ENCODE measurements at places on chromosomes 5 and 9.

- DNase-seq = no peak
Observed at GRCh38 chr9:34446468-34446891, 11.9 kb downstream of the FAM219A start.

GRCh38 chr5:136046246-136046645 lies 17.5 kb downstream of the TGFBI start:
- no peak for DNase-seq

DNA sequence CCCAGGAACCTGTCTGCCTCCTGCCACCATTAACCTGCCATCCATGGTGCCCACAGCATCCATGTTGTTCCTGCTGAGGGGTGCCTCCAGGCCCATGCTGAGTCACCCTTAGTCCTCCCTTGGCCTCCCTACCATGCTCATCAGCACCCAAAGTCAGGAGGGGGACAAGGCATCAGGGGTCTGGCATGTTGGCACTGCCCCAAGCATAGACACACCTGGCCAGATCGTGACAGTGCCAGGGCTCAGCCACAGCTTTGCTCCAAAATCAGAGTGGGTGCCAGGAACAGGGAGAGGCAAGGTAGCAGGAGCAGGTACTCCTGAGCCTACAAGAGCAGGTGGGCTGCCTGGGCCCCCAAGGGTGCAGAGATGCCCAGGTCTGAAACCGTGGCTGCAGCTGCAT lies 566.6 kb downstream of the TLE1 start:
- no peak for DNase-seq

DNA sequence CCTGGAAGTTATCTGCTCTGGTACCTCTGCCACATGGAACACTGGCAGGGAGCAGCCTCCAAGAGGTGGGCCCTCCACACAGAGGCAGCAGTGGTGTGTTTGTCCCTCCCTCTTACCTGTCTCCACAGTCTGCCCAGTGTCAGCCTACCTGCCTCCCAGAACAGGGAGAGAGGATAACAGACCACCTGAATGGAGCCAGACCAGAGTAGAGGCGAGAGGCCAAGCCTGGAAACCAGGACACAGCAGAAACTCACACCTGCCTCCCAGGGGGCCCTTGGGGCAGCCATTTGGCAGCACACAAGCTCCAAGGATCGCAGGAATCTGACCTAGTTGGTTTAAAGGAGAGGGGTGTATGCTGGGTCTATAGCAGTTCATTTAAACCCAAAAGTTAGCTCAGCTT lies 100.2 kb upstream of the ZNF366 start:
- no peak for DNase-seq

- DNase-seq = no peak
Observed at GRCh38 chr5:174195517-174195916, 150.0 kb downstream of the NSG2 start.

DNA sequence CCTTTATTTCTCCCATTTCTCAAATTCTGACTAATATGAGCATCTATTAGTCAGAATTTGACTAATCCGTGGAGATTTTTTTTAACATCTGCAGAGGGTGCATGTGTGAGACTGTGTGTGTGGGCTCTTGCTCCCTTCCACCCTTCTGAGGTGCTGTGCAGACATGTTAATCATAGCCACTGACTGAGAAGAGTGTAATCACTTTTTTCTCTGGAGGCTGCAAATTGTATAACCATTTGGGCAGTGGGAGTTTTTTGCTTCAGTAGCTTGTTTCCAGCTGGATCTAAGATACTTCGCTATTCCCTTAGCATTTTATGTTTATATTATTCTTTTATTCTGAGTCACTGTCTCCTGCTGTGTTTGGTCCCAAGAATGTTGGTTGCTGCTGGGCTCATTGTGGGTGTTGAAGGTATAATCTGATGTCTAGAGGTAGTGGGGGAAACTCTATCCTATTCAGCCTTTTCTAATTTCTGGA lies 66.2 kb downstream of the ARHGEF28 start:
- DNase-seq = peak; percentile 10

DNA sequence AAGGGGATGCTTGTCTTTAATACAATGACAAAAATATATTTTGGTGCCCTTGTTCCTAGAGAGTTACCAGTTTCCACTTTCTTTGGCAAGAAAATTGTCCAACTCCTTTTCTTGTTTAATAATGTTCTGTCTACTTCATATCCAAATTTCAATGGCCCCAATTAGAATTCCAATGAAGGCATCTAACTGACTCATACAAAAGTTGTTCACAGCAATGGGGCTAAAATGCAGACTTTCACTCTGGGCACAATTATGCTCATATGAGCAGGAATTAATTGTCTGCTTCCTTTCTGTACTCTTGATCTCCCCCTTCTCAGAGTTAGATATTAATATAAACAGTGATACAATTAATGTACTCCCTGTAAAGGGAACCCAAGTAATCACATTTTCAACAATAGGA lies 42.1 kb upstream of the ZNF622 start:
- DNase-seq = no peak

DNA sequence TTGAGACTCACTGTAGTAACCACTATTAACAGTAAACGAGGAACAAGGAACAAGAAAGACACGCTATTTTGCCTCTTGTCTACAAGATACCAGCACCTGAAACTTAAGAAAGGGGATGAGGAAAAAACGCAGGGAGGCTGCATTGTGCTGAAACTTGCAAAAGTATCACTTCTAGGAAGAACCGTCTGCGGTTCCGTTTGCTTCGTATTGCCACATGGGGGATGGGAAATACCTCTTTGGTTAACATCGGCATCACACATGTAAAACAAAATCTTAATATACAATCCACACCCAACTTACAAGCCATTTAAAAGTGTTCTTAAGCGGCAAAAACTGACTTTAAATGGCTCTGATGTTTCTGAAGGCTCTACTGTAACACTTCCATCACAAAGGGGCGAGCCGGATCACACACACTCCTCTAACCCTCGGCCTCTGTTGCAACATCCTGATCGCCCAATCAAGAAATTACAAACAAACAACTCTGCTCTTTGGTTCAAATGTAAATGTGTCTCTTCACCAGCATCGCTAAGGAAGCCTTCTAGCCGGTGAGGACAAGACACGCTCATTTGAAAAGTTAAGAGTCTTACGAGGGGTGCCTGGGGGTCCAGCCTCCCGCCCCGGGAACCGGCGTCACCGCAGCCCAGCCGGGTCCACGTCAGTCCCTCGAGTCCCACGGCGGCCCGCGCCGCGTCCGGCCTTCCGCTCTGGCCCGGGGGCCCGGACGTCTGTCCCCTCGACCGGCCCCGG lies 621 bp downstream of the SEC16A start:
- DNase-seq = peak; percentile 62

DNA sequence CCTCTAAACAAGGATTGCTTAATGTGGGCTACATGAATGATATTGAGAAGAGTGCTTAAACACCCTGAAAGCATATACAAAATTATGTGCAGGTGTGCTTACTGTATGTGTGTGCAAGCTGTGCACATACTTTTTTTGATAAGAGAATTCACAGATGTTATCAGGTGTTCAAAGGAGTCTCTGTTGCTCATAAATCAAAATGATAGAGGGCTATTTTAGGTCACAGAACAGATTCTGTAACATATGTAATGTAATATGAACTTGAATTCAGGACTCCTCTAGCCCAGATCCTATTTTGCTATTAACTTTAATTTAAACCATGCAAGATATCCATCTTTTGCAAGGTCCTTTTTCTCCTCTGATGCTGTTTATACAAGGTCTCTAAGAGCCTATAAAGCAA lies 38.2 kb downstream of the CCDC192 start:
- DNase-seq = no peak
